ENCODE measurements at places on chromosomes 12 and 14.
A peak's percentile ranks its signal among the peaks of the same experiment; 100 is the strongest.

DNA sequence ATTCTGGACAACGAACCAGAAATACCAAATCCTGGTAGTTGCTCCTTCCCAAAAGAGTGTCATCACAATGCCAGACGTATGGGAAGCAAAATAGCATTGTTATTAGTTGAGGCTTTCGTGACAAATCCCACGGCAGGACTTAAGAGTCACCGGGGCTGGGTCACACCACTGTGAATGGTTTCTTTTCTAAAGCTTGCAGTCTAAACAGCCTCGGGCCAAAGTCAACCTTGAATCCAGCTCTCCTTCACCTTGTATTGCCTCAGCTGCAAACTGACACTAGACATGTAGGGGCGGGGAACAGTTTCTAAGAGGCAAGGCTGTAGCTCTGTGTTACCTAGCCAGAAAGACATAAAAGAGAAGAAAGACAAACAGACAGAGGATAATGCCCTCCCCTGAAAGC is 734.8 kb downstream of the MED13L start:
- DNase-seq: no peak

GRCh38 chr14:62655166-62655565 is 390.1 kb downstream of the KCNH5 start:
- DNase-seq: peak; percentile 71

GRCh38 chr14:81432219-81432661 is 32.1 kb upstream of the STON2 start:
- DNase-seq: no peak

GRCh38 chr14:82394916-82395315 is 861.3 kb upstream of the SEL1L start:
- no peak for DNase-seq

- DNase-seq: peak; percentile 36
Measured at GRCh38 chr14:56490379-56490778, 89.2 kb upstream of the TMEM260 start.

DNA sequence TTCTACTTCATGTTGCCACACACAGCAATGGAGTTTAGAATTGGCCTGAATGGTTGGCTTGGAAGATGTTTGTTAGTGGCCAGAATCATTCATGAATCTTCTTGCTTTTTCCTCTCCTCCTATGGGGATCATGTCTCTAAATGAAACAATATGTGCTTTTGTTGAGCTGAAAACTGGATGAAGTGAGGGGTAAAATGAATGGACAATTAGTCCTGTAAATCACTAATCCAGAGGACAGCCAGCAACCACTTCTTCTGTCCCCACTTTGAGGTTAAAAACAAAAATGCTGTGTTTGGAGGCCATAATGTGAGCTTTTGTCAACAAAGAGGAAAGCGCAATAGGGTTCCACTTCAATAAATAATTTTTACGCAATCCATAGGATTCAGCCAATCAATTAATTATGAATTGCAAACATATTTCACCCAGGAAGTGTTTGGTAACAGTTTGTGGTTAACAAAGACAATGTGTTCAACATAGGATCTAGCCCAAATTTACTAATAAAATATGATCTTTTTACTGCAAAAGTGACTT is 30.3 kb upstream of the AMIGO2 start:
- no peak for DNase-seq

DNA sequence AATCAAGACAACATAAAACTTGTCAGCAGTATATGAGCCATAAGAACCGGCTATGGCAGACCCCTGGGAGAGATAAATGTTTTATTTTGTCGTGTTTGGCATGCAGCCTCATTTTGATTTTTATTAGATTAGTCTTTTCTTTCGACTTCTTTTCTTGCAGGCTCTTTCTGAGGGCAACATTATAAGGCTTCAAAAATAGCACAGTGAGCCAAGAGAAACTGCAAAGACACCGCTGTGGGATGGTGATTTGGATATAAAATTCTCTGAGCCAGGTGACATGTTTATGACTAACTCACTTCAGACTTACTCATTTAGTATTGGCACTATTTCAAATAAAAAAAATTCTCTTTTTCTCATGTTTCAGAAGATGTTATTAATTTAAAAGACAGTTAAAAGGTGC is 96.8 kb upstream of the PKP2 start:
- no peak for DNase-seq

- DNase-seq: no peak
Measured at GRCh38 chr12:4943067-4943937, 33.6 kb downstream of the KCNA1 start.

DNA sequence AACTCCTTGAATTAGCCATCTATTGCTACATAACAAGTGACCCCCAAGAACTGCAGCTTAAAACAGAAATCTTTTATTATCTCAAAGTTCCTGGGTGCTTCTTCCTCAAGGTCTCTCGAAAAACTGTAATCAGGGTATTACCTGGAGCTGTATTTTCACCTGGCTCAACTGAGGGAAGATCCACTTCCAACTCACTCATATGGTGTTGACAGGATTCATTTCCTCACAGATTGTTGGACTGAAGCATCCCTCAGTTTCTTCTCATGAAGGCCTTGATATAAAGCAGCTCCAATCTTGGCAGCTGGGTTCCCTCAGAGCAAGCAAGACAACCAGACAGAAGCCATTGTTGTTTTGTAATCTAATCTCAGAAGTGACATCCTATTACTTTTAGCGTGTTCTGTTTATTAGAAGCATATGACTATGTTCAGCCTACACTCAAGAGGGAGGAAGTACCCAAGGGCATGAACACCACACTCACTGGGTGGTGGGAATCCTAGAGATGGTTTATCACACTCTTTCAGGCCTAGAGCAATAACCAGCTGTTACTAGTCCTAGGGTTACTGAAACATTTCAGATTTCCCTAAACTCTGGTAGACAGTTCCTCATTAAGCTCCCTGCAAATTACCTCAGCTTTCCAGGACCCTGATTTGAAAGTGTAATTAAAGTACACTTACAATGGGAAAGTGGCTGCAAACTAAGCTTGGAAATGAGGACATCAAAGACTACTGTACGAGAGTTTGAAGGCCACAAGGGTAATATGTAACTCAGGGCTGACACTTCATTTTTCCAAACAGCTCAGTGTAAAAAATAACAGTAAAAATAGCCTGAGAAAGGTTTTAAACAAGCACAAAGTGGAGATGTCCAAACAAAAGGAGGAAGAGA is 222.2 kb downstream of the SEC23A start:
- no peak for DNase-seq
